ENCODE measurements at places on chromosomes 1 and 21.

GRCh38 chr1:25168193-25169071 lies 63.9 kb downstream of the SYF2 start:
- DNase-seq = no peak

- DNase-seq = no peak
Measured at GRCh38 chr1:33666616-33667015, 194.2 kb downstream of the ZSCAN20 start.

GRCh38 chr1:145778146-145778540 lies 45.8 kb downstream of the RNF115 start:
- no peak for DNase-seq

GRCh38 chr1:228490120-228491078 lies 3.2 kb downstream of the RNF187 start:
- no peak for DNase-seq

DNA sequence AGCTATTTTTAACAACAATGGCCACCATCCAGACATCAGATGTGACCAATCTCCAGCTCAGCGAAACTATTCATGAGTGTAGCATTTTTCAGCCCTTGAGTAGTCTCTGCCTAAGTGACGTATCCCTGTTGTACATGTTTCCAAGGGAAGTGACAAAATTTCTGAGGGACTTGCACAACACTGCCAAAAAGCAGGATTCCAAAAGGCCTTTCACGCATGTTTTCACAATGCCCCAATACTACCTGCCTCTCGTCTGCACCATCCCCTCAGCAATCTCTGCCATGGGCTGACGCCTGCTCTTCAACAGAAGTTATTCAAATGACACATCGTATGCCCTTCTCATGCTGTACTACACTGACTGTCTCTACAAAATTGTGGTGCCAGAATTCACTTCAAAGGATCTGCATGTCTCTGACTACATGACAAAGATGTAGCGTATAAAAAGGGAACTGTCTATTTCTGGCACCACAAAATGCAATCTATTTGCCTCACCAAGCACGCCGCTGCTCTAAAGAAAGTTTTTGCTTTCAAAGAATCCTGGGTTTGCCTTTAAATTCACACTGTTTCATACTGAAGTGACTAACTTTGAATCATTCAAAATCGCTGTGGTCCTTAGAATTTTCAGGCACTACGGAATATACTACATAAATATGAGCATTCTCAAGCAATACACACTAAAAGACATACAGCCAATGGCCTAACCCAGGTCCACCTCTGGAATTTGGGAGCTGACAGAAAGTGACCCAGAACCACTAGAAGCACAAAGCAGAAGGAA lies 32.9 kb downstream of the JAK1 start:
- peak; percentile 77 for DNase-seq

DNA sequence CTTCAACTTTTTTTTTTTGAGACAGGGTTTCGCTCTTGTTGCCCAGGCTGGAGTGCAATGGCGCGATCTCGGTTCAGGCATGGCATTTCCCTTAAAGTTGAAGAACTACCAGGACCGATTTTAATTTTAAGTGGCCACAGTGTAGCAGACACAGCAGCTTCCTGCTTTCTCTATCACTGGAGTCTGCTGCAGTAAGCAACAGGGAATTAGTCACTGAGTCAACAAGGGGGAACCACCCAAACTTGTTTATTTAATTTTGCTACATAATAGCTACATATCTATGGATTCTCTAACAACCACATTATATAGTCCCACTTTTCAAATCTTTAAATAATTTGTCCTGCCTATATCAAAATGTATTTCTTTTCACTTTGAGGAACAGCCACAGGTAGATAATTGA lies 12.5 kb upstream of the TNNI3K start:
- DNase-seq = no peak

GRCh38 chr1:149929856-149930255 lies 2.3 kb upstream of the SF3B4 start:
- no peak for DNase-seq

Measured in glomerular endothelial cell (primary cell).